ENCODE measurements at places on chromosomes 1 and 21. TPM values are rescaled to one million over a fixed set of nuclear protein-coding genes. Genes with fewer than 3 reads are reported as not detected.

GRCh38 chr1:23470282-23471070, 13.5 kb downstream of the ASAP3 start:
- DNase-seq, result peak; percentile 79

Gene CATSPERE
- 1.6 TPM for total RNA-seq

Gene ILDR2
- total RNA-seq, result not detected

GRCh38 chr1:37469386-37469785, 5.0 kb upstream of the ZC3H12A start:
- DNase-seq, result no peak

DNA sequence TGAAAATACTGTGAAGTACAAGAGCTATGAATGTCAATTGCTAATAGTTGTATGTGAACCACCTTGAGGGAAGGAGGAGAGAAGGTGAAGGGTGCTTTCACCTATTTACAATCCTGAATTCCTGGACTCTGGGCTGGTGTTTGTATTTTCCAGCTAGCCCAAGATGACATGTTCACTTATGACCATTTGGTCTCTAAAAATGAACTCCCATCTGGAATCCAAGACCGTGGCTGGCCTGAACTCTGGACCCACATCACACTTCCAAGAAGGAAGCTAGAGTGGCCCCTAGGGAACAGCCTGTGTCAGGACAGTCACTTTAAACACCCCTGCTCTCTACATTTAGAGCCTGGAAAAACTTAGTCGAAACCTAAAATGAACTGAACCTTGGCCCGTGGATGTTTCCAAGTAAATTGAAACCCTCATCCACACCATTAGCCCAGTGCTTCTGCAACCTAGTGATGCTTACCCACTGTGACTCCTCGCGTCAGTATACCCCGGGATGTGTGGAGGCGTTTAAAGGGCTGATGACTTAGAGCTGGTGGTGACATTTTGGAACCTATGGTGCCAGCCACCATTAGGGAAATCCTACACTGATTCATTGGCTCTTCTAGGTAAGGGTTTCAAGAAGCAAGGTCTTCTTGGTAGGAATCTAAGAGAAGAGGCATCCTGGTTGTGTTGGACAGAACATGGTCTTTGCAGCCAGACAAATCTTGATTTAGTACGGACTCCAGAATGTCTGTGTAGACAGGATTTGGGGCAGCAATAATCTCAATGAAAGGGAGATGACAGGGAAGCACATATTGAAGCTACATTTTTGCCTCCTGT, 171.5 kb upstream of the IRF2BP2 start:
- no peak for DNase-seq

DNA sequence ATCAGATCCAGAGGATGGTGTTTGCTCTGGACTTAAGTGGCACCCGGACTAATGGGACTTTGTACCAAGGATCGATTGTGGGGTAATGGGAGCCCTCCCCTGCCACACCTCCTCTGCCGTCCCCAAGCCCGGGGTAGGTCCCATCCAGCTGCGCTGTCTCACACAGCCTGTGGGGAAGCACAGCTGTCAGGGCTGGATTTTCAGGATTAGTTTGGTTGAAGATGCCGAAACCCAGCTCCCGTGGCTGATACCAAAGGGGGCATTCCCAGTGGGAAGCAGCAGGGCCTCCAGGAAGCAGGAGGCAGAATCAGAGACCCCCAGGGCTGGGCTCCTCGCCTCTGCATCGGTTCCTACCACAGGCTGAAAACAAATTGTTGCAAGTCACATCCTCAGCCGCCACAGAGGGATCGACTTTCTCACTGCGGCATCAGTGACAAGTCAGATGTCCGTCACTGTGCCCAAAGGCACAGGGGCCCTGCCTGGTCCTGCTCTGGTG, 59.7 kb downstream of the MATN1 start:
- no peak for DNase-seq

DNA sequence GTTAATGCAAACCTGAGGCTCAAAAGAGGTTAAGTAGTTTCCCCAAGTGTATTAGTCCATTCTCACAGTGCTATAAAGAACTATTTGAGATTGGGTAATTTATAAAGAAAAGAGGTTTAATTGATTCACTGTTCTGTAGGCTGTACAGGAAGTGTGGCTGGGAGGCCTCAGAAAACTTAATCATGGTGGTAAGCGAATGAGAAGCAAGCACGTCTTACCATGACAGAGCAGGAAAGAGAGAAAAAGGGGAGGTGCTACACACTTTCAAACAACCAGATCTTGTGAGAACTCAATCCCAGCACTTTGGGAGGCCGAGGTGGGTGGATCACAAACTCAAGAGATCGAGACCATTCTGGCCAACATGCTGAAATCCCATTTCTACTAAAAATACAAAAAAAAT, 38.5 kb upstream of the RXRG start:
- no peak for DNase-seq

Data from lung microvascular endothelial cell (primary cell).